T-helper 1 cell (primary cell): ENCODE measurements at places on chromosomes 4 and X.

GRCh38 chr4:48296365-48296764 lies 26.7 kb upstream of the TEC start:
- DNase-seq, result no peak

DNA sequence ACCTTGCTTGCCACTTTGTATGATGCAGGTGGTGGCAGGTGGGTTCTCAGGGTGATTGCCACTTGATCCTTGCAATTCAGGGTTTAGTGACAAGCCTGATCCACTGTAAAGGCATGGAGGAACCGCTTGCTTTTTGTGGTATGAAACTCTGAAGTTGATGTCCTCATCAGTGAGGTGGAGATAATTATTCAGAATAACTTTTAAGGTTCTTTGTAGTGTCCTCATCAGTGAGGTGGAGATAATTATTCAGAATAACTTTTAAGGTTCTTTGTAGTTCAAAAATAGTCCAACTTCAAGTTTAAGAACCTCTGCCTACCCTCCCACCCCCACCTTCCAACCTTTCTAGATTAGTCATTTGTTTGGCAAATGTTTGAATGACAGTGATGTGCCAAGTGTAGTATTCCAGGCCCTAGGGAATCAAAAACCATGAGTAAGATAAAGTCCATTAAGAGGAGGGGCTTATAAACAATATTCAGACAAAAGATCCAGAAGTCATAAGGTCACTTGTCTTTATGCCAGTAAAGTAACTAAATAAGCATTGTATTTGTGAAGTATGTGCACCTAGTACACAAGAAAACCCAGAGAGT lies 51.2 kb downstream of the DCUN1D4 start:
- no peak for DNase-seq

- DNase-seq, result no peak
These were observed 103.0 kb downstream of the PPEF1 start for GRCh38 chrX:18810416-18810815.

GRCh38 chr4:11805842-11806241 lies 377.1 kb upstream of the HS3ST1 start:
- no peak for DNase-seq

DNA sequence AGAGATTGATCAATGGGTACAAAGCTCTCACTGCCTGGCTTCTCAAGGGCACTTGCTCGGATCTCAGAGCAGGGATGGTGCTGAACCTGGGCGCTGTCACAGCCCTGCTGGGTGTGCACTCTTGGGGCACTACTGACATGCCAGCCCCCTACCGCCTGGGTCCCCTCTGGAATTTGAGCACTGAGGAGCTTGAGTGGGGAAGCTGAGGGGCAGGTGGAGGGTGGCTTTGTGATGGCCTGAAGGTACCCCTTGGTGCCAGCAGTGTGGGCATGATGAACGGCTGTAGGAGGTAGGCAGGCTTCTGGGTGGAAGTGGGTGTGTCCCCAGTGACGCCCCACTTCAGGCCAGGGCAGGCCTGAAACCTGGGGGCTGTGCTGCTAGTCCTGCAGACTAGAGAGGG lies 379.1 kb upstream of the GRID2 start:
- DNase-seq, result no peak

- no peak for DNase-seq
These were observed 1217.0 kb downstream of the RAPGEF2 start for GRCh38 chr4:160319868-160320260.

- DNase-seq, result no peak
These were observed 69.2 kb downstream of the PRDM5 start for GRCh38 chr4:120853161-120853935.

GRCh38 chrX:37542791-37543190 lies 28.7 kb upstream of the LANCL3 start:
- DNase-seq, result no peak

DNA sequence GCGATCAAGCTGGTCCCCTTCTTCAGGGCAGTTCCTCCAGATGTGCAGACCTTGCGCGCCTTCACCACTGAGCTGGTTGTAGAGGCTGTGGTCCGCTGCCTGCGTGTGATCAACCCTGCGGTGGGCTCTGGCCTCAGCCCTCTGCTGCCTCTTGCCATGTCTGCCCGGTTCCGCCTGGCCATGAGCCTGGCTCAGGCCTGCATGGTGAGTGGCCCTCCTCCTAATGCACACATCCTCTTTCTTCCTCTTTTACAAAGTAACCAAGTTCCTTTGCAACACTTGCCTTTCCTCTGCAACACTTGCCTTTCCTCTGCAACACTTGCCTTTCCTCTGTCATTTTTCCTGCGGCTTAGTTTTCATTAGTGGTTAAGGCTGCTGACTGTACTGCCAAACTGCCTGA lies 1.8 kb downstream of the CCDC22 start:
- DNase-seq, result no peak

DNA sequence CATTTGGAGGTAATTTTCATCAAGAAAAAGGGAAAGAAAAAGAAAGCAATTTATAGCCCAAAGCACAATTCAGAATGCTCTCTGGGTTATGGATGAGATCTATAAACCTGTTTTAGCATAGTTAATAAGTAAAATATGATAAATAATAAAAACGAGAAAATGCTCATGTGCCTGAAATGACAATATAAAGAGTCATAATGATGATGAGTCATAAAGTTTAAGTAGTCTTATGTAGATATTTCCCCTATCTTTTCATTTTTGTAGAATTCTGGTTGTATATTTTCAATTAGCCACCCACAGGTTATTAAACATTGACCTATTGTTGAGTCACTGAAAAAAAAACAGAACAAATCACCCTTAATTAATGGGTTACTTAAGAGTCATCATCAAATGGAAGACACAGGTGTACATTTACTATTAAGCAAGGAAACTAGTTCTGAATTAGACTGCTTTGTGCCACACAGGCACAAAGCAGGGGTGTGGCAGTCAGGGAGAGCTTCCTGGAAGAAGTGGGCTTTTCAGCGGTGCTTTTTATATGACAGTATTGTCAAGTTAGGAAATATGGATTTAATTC lies 29.3 kb downstream of the BEND4 start:
- no peak for DNase-seq

DNA sequence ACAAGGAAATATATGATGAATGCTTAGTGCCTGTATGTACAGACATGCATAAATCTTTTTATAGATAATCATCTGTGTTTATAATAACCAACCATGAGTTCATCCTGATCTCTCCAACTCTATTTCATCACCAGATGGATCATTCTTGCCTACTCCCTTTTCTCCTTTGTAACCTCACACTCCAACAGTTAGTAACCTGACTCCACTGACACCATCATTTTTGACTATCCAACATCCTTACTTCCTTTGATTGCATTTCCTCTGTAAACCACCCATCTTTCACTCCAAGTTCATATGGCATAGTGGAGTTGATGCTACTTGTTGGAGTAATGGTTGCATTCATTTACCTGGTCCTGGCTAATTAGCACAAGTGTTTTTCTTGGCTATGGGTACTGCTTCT lies 170.6 kb downstream of the ZNF330 start:
- DNase-seq, result no peak

DNA sequence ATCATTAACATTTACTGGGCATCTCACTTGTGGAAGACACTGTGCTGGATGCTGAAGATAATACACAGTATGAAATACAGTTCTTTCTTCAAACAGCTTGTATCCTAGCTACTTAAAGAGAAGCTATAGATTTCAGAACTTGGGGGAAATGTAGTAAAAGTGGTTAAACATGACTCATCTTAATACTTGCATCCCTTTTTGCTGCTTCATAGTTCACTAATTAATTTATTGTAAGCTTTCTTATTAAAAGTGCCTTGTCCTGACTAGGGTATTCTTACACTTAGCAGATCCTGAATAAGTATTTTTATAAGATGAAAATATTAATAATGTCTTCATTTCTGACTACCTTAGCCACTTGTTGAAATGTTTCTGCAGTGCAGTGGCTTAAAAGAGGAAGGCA lies 132.8 kb upstream of the STIM2 start:
- no peak for DNase-seq

GRCh38 chrX:134482371-134482770 lies 22.4 kb downstream of the HPRT1 start:
- no peak for DNase-seq

DNA sequence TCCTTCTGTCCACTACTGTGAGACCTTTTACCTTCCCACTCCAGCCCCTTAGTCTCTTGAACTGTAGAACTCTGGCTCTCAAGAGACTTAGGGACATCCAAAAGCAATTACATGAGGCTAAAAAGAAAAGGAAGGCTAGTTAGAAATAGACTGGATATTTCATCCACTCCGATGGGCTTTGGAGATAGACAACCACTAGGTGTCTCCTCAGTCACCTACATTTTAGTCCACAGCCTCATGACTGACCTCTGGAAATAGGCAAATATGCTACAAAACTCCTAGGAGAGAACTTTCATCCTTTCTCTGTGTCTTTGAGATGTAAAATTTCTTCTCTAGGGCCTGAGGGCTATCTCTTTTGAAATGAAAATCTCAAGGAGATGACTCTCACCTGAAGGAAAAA lies 45.1 kb upstream of the LAMP2 start:
- no peak for DNase-seq

- DNase-seq, result no peak
These were observed 3.2 kb upstream of the NEK1 start for GRCh38 chr4:169615467-169616106.

- DNase-seq, result no peak
These were observed 223.1 kb upstream of the TAPT1 start for GRCh38 chr4:16449406-16449805.

- DNase-seq, result no peak
These were observed 2351.4 kb downstream of the PCDH7 start for GRCh38 chr4:33071535-33071934.

DNA sequence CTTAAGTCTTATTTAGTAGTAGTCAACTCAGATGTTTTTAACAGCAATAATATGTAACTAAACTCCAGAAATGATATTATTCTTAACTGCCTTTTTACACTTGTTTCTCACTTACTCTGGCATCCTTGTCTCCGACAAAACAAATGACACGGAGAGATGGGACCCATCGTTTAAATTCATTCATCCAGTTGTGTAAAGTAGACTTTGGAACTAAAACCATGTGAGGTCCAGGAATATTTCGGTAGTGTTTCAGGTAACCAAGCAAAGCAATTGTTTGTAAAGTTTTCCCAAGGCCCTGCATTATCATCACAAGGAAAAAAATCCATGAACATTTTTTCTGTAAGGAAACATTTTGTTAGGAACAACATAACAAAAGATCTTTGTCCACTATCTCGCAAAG lies 11.6 kb downstream of the SMARCA1 start:
- DNase-seq, result no peak

DNA sequence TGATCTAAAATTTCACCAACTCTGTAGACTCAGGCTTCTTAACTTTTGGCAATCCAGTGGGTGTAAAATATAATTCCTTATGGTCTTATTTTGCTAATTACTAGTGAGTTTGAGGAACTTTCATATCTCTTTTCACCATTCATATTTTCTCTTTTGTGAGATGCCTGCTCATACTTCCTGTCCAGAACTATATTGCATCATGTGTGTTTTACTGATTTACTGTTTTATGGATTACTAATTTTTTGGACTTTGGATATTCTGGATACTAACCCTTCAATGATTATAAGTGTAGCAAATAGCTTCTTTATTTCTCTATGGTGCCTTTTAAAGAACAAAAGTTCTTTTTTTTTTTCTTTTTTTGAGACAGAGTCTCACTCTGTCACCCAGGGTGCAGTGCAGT lies 20.6 kb downstream of the GSX2 start:
- no peak for DNase-seq

DNA sequence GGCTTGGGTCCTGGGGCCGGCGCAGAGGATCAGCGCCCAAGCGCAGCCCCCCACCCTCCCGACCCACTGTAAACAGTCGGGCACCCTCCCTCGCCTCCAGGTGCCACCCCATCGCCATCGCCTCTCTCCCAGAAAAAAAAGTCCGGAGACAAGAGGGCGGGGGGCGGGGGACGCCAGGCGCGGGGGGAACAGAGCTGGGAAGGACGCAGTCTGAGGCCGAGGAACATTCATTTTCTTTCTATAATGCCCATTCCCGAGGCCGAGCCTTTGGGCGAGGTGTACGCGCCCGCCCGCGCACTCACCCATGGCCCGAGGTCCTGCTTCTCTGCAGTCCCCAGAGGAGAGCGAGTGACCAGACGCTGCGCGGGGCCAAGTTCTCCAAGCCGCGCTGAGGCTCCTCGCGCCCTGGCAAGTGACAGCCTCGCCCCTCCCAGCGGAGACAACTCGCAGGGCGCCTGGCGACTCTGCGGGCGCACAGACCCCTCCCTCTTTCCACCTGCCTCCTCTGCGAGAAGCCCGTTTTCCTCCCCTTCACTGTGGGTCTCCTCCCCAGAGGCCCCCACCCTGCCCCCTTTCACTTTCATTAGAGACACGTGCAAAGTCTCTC lies 63.5 kb upstream of the WDR17 start:
- no peak for DNase-seq

DNA sequence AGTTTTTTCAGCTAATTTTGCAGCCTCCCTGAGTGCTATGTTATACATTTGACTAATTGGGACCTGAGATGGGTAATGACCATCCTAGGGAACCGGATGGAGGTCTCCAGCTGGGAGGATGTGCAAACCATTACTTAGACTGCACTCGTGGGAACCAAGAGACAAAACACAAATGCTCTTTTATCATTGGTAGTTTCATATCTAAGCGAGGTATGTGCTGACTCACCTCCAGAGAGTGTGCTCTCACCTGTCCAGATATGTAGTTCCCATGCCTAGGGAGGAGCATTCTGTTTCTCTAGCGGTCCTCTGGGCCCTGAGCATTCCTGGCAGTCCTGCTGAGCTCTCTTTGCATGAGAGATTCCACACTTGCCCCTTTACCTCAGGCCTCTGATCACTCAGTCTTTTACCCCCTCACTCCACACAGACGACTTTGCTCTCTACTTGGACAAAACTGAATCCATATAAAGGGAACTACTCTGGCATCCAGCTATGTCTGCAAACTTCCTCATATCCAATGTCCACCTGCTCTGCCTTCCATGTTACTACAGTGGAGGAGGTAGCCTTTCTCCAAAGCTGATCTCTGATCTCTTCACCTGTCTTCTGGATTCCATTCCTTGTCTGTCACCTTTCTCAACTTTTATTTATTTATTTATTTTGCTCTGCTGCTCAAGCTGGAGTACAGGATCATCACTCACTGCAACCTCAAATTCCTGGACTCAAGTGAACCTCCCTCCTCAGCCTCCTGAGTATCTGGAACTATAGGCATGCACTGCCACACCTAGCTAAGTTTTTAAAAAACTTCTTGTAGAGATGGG lies 88.4 kb downstream of the LRP2BP start:
- no peak for DNase-seq

GRCh38 chr4:162011089-162011488 lies 152.7 kb downstream of the FSTL5 start:
- no peak for DNase-seq

GRCh38 chrX:119045884-119046283 lies 26.9 kb upstream of the CT47C1 start:
- DNase-seq, result no peak

DNA sequence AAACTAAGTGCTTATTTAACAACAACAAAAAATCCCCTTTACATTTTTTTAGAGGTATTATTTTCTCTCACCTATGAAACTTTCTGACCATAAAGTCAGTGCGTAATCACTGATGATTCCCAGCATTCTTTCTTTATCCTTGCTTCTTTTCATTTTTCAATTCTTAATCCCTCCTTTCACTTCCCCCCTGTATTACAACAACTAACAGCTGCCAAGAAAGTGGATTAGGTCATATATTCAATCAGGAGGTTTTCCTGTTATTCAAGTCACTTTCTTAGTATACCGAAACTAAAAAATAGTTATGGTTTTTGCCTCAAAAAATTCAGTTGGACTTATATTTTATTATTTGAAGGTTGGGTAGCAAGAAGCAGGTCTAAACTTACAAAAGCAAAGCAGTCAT lies 2.1 kb upstream of the STAP1 start:
- no peak for DNase-seq
